ENCODE measurements at places on chromosomes 6 and 20. TPM values are rescaled to one million over a fixed set of nuclear protein-coding genes. Genes with fewer than 3 reads are reported as not detected.

The RTN4IP1 gene
- 5.3 TPM for total RNA-seq

The ATP9A gene
- total RNA-seq, result 13.5 TPM

The PRELID3B gene
- total RNA-seq, result 68.8 TPM

The SRMS gene
- total RNA-seq, result not detected

The GSTA1 gene
- 0.38 TPM for total RNA-seq

The MATN4 gene
- 0.19 TPM for total RNA-seq

The GRIK2 gene
- 2.5 TPM for total RNA-seq

The SPATA2 gene
- total RNA-seq, result 7.3 TPM

The OR2H1 gene
- total RNA-seq, result not detected

The CYP24A1 gene
- total RNA-seq, result 0.73 TPM

The SCRT2 gene
- not detected for total RNA-seq

The PNLDC1 gene
- 0.11 TPM for total RNA-seq

The HCK gene
- 0.53 TPM for total RNA-seq

The MAS1 gene
- not detected for total RNA-seq

The PRICKLE4 gene
- 3.1 TPM for total RNA-seq

The SYTL3 gene
- 1.2 TPM for total RNA-seq

The OR12D3 gene
- total RNA-seq, result not detected

The BPIFB4 gene
- not detected for total RNA-seq

The SDHAF4 gene
- 7.4 TPM for total RNA-seq

The HMGCLL1 gene
- 0.24 TPM for total RNA-seq

The FARS2 gene
- total RNA-seq, result 13.6 TPM

The TREM1 gene
- 0.20 TPM for total RNA-seq

The POU5F1 gene
- 6.3 TPM for total RNA-seq

The TMEM200A gene
- total RNA-seq, result 14.9 TPM

The RAET1L gene
- not detected for total RNA-seq

The IL17A gene
- total RNA-seq, result not detected

The SERINC1 gene
- 203 TPM for total RNA-seq

The LAMA4 gene
- total RNA-seq, result 2.0 TPM

The GNAS gene
- 2,003 TPM for total RNA-seq

The SLCO4A1 gene
- 0.43 TPM for total RNA-seq

The RAB44 gene
- 0.14 TPM for total RNA-seq

The HLA-DOB gene
- 0.79 TPM for total RNA-seq
